Esophagus squamous epithelium (tissue), 5 donors: ENCODE measurements at places on chromosomes 1 and 21.

DNA sequence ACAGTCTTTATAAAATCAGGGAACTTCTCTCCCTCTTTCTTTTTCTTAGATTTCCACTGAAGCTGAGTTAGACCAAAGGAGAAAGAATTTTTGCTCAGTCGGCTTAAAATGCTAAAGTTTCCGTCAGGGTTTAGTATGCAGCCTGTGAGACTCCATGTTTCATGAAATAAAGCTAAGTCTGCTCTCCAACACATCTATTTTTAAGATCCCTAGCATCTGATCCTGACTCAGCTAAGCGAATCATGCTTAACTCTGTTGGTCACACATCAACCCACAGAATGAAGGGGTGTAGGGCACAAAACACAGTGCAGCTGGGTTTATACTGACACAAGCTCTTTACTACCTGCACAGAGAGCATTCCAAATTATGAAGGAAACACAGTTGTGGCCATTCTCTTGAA is 102.4 kb upstream of the ZNF281 start:
- no peak for DNase-seq

DNA sequence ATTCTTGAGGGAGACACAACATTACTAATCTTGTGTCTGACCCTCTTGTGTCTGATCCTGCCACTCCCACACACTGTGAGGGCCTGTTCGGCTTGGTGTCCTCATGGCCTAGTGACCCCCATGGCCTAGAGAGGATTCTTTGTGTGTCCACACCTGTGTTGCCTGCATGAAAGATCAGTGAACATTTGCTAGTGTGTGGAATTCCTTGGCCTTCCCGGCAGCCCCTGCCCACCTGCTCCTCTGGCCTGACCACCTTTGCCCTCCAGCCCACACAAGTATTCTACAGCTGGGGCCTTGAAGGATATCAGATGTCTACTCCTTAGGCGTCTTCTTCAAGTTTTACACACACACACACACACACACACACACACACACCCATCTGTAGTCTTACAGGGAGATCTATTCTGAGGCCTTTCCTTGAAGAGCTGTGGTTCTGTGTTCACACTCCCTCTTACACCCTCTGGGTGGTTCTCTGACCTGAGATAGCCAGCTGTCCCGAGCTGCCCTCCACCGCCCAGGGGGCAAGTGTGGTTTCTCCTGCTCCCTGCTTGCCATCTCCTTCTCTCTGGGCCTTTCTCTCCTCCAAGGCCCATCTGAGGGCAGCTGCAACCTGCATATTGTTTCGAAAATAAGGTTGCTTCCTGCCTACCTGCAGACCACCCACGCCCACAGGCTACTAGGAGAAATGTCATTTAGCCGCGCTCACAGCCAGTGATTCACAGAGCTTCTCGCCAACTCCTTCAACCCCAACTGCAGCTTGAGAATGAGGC is 45.4 kb downstream of the CD247 start:
- no peak for DNase-seq

- DNase-seq, result no peak
Measured at GRCh38 chr1:145962157-145963102, 1.9 kb downstream of the ANKRD34A start.

DNA sequence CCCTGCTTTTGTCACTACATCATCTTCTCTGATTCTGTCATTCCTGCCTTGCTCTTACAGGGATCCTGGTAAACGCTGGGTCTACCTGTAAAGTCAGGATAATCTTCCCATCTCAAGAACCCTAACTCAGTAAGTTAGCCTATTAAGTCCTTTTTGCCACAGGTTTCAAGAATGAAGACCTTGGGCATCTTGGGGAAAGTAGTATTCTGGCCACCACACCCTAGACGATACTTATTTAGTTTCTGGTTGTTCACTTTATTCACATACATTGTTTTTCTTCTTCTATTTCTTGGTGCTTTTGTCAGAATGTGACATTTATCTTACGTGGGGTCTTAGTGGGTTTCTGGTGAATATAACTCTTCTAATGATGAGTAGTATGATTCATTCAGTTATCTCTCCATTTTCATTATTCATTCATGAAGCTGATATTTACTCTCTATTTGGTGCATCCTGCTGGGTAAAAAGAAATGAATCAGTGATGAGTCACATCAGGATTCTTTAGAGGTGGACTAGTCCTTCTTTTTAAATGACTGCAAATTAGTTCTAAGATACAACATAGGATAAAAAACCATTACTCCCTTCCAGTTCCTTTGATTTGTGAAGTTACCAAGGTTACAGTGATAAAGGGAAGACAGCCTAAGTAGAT is 514.4 kb upstream of the B3GALT2 start:
- DNase-seq, result no peak

DNA sequence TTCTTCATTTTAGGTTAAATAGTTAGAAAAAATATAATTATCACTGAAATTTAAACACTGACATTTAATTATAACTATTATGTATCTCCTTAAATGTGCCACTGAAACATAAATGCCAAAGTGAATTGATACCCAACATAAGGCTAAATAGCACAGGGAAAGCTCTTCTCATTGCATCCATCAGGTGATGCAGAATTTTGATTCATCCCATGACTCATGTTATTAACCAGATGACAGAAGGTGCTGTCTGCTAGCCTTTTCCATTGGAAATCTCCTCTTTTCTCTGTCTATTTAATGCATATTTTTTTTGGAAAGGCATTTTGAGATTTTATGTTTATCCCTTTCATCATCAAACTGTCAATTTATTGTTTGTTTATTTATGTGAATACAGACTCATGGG is 136.8 kb downstream of the KCNK2 start:
- DNase-seq, result no peak

GRCh38 chr1:201171063-201172036 is 17.1 kb upstream of the TMEM9 start:
- no peak for DNase-seq

DNA sequence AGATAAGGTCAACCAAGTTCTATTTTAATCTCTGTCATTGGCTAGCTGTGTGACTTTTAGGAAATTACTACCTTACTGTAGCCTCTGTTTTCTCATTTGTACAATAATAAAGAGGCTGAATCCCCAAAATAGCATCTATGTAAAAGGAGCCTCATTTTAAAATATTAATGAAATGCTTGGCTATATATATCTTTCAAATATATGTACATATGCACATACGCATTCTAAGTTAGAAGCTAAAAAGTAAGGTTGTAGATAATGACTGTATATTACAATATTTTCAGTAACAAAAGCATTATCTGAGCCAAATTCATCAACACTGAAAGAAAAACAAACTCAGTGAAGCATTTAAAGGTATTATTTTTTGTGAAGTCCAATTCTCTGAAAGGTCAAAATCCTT is 44.6 kb downstream of the TYW3 start:
- no peak for DNase-seq

DNA sequence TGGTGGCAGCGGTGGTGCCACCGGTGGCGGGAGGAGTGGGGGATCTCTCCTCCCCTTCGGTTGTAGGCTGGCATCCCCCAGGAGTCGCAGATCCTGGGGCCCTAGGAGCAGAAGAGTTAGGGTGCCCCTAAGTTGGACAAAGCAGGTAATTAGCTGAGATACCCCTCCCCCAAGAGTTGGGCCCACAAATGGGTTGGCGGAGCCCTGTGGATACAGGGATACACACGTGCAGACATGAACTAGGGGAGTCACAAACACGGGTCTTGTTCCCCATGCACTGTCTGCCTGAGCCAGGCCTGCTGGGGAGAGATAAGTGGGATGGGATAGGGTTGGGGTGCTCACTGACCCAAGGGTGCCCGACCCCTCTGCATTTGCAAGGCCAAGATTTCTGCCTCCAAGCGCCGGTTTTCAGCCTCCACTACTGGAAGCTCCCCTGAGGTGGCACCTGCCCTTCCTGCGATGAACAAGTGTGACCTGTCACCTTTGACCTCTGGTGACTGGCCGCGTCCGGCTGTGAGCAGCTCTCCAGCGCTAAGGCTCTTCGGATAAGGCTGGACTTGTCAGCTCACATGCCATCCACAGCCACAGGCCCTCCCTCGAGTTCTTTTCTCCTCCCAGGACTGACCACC is 1.8 kb downstream of the CCDC17 start:
- no peak for DNase-seq

GRCh38 chr1:230103306-230104173 is 36.5 kb downstream of the GALNT2 start:
- no peak for DNase-seq

GRCh38 chr1:8202182-8202905 is 115.6 kb upstream of the SLC45A1 start:
- DNase-seq, result no peak

DNA sequence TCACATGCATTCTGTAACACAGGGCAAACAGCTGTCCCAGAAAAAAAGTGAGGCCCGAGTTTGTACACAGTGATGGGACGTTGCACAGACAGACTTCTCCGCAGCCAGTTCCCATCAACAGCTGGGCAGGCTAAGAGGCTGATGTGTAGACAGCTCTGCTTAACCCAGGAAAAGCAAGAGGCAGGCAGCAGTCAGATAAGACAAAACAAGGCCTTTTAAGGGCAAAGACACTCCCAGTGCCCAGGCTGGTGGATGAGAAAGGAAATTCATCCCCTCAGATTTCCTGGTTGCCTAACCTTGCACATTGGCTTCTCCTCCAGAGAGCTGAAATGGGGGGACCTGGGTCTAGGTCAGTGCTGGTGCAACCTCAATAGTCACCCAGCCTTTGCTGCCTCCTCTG is 17.2 kb upstream of the PHLDA3 start:
- DNase-seq, result no peak

- no peak for DNase-seq
Measured at GRCh38 chr21:15063814-15064575, 805 bp downstream of the NRIP1 start.

GRCh38 chr1:100445565-100445964 is 92.4 kb upstream of the GPR88 start:
- DNase-seq, result no peak

DNA sequence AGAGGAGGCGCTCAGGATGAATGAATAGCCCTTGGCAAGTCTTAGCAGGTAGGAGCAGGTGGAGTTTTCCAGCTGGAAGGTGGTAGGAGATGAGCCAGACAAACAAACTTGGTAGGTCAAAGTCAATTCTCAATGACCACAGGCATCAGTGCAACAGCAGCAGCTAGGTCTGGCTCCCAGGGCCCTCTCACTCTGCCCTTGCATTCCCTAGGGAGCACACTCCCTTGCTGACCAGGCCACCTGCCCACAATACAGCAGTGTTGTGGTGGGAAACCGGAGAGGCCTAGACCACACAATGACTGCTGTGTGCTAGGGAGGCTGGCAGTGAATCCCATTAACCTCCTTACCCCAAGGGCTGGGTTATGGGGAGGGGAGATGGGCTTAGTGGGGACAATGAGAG is 13.0 kb upstream of the PAQR6 start:
- no peak for DNase-seq

DNA sequence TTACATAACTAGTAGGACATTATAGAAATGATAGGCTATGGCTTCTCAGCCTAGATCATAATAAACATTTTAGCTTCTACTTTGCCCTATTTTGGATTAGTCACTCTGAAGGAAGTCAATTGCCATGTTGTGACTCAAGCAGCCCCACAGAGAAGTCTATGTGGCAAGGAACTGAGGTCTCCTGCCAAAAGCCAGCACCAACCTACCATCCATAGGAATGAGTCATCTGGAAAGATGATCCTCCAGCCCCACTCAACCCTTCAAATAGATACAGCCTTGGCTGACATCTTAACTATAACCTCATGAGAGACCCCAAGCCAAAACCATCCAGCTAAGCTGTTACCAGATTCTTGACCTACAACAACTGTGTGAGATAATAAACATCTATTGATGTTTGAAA is 76.3 kb upstream of the BEND5 start:
- DNase-seq, result no peak

DNA sequence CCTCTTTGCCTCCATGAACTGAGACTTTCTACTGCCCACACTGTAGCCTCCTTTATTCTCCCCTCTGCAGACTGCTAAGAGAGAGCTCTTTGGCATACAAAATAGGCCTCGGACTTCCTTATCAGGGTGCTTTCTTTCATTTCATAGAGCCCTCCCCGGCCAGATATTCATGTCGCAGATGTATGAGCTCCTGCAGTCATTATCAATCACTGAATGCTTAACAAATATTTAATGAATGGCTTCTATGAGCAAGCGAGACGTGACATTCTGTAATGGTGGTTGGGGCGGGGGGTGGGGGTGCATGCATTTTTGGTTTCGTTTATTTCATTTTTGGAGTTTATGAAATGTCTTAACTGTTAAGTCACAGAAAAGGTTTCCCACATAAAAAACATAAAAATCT is 344.8 kb upstream of the KAZN start:
- DNase-seq, result no peak

- DNase-seq, result no peak
Measured at GRCh38 chr1:119453021-119453420, 38.1 kb downstream of the HSD3B2 start.

DNA sequence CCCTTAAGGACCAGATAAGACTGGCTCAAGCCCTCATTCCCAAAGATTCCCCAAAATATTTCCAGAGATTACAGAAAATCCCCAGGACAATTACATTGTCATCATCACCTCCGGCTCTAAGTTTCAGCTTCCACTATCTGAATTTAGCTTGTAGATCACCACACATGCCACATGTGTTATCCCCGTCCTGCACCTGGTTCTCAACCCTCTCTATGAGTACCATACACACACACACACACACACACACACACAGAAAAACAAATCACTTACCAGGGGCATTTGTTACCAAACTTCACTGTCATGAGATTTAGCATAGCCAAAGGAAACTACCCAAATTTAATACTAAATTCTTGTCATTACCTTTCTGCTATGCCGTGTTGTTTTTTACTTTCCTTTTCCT is 15.4 kb upstream of the TSPAN1 start:
- DNase-seq, result no peak

DNA sequence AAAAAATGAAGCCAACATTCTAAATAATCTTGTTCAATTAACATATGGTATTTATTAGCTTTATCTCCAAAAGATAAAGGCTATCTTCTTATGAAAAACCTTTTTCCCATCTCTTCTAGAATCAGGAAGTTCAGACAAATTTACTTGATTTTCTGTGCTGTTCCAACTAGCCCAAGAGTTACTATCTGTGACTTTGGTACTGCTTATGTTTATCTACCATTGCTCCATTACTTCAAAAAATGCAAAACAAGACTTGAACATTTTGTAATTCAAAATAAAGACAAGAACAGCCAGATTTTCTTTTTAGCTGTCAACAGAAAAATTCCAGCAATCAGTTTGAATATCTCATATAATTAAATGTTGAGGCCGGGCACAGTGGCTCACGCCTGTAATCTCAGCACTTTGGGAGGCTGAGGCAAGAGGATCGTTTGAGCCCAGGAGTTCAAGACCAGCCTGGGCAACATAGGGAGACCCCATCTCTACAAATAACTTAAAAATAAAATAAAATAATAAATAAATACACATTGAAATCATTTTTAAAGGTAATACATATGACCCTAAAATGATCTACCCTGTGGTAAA is 188.5 kb downstream of the LTN1 start:
- DNase-seq, result no peak

DNA sequence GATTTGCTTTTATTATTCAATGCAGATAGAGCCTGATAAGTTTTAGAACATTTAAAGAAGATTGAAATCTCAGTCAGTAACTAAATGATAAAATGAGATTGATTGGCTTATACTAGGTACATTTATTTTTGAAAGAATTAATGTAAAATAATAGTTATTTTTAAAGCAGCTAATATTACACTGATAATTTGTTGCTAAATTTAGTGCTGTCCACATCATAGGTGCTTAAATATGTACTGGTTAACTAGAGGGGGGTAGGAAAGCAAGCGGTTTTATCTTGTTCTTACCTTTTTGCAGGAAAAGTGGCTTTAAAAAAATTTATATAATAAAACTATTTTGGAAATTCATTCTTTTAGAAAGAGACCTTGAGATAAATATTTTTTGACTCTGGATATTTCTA is 40.4 kb upstream of the RWDD3 start:
- DNase-seq, result no peak
